ENCODE measurements at places on chromosomes 5 and 9. TPM values are rescaled to one million over a fixed set of nuclear protein-coding genes. Genes with fewer than 3 reads are reported as not detected.

- no peak for DNase-seq
Measured at GRCh38 chr9:17614250-17614649, 35.4 kb downstream of the SH3GL2 start.

DNA sequence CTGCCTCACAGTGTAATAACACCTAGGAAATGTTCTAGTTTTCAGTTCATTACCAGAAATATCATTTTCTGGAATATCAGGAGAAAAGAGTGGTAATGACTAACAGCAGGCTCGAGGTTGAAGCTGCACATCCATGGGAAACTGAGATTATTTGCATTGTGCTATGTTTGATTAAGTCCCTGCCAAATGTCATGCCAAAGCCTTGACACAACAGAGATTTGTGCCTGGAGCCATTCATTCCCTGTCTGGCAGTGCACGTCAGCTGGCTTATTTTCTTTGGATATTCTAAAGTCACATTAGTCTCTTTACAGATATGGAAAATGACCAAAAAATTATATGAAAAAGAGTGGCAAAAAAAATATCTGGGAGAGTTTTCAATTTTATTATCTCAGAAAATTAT lies 848.0 kb downstream of the PTPRD start:
- peak; percentile 60 for DNase-seq

Gene DOLPP1
- 4.8 TPM for total RNA-seq

Gene ZBTB34
- 21.4 TPM for total RNA-seq

Gene CCDC171
- 61.4 TPM for total RNA-seq

Measured in umbilical cord (tissue), 2 donors.